ENCODE measurements at places on chromosomes 16 and 17.

GRCh38 chr17:31002047-31002446 lies 31.2 kb downstream of the RNF135 start:
- no peak for DNase-seq

DNA sequence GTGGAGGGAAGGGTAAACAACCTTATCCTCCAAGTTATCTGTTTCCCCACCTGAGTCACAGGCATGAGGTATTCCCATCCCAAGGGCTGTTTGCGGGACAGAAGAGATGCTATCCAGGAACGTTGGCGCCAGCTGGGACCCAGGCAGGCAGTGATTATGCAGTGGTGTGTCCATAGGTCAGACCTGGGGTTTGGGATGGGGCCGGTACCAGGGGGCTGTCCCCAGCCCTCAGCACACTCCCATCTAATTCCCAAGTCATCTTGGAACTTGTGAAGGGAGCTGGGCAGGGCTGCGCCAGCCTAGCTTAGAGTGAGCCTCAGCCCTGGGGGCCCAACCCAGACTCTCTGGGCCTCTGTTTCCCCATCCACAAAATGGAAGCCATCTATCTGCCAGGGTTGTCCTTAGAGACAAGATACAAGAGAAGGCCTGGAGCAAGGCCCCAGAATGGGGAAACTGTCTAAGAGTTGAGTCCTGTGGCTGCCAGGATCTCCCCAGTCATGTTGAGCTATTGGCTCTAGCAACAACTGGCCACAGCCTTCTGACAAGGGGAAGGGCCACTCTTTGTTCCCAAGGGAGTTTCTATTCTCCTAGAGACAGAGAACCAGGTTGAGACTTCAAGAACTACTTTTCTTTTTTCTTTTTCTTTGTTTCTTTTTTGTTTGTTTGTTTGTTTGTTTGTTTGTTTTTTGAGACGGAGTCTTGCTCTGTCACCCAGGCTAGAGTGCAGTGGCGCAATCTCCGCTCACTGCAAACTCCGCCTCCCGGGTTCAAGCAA lies 9.8 kb upstream of the JUP start:
- DNase-seq, result no peak

DNA sequence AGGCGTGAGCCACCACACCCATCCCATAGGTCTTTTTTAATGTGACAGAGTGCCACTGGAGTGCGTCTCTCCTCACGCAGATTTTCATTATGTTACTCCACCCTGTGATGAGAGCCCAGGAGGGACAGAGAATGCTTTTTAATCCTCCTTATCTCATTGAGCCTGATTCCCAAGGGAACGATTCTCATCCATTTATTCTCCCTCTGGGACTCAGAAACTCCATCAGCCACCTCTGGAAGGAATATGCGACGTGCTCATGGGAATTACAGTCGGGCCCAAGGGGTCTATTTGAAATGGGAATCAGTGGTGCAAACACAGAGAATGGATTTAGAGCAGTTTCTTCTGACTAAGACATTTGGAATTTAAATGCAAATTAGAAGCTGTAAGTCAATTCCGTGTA lies 155.9 kb upstream of the HSBP1 start:
- DNase-seq, result no peak

- DNase-seq, result peak; percentile 9
These were observed 83.9 kb upstream of the IRX5 start for GRCh38 chr16:54846766-54847165.

DNA sequence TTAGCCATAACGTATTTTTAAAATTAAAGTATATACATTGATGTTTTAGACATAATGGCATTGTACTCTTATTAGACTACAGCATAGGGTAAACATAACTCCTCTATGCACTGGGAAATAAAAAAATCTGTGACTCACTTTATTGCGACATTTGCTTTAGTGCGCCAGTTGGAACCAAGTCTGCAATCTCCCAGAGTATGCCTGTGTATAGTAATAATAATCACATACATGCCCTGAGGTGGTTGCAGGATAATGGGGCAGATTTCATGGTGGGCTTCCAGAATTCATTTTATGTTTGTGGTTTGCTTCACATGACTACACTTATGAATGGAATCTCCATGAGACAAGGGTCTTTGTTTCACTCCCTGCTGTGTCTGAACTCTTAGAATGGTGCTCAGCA lies 66.9 kb upstream of the N4BP1 start:
- DNase-seq, result peak; percentile 49

DNA sequence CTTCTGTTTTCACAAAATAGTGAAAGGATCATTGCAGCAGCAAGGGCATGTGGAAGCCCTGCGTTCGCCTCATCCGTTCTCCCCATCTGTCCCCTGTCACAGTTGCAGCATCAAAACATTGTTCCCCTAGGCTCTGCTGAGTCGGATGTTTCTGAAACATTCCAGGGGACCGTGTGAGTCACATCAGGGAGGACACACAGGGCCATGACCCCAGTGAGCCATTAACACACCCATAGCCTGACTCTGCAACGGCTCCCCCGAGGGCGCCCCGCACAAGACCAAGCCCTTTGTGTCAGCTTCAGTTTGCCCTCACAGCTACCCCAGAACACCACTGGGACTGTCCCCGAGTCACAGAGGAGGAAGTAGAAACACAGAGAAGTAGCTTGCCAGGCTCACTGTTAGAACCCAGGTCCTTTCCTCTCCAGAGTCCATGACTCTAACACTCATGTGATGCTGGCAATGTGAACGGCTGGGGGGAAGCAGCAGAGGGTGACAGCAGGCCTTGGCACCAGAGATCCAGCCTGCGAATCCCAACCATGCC lies 63.3 kb upstream of the HSBP1 start:
- no peak for DNase-seq

- no peak for DNase-seq
These were observed 10.0 kb downstream of the NUFIP2 start for GRCh38 chr17:29283961-29284360.

DNA sequence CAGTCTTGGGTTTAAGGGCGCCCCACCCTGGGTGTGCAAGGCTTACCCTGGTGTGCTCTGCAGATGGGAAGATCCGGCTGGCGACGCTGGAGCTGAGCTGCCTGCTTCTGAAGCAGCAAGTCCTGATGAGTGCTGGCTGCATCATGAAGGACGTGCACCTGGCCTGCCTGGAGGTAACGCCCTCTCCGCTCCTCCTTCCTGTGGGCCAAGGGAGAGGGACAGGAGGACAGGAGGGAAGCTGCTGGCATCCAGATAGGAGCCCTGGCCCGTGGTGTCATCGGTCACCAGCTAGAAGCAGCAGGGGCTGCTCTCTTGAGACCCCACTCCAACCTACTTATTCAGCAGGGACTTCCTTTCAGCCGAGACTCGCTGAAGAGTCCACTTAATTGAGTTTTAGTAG lies 97.8 kb downstream of the CLEC16A start:
- no peak for DNase-seq

DNA sequence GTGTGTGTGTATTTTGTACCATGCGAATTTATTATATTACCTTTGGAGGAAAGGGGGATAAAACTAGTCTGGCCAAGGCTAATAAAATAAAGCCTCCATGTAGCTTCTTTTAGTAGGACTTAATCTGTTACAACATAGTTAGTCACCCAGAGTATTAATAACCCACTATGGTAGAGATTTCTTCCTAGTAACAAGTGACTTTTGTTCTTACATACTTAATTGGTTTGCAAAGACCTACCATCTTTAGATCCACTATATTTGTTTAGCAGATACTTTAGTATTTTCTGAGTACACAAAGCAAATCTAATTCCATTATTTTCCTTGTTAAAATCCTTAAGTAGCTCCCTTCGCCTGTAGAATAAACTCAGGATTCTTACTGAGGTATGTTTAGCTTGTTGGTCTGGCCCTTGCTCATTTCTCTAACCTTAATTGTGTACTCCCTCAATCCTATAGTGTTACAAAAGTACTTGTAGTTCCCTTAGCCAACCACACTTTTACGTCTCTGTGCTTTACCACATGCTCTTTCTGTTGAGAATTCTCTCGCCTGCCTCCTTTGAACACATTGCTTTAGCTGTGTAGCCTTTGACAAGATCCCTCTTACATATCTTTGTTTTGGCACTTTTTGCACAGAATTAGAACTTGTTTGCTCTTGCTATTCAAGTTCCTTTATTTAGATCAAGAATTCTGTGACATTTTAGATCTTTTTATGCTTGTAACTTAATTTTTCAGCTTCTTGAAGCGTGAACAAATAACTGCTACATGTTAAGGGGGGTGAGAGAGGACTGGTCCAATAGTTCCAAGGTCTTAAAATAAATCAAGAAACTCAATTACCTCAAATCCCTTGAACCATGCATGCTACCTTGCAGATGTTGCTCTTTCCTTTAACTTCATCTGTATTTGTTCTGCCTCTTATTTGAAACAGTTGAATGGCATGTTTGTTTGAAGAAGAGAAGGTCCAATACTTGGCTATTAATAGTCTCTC lies 23.8 kb downstream of the CLTC start:
- DNase-seq, result peak; percentile 43

DNA sequence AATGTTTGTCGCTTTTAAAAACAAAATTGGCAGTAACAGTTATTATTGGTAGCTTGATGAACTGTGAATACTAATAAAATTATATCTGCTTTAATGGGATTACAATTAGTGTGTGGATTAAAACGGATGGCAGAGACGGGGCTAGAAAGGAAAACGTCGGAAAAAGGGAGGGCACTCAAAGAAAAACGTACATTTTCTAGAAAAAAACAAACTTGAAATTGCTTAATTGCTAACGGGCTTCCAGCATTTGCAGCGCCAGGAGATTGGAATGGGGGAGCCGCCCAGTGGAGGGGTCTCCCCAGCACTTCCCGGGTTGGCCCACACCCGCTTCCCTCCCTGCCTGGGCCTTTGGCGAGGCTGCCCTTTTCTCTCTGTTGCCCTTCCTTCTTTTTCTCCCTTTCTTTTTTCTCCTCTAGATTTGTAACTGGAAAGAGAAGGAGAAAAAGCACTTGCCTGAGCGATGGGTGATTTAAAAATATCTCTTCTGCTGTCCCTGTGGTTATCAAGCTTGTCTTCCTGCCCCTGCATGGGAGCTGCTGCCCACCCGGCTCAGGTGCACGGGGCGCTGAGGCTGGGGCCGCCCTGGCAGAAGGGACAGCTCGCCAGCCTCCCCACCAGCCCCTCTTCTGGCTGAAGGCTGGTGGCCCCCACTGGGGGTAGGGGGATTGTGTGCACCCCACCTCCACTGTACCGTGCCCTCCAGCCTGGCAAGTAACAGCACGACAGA lies 5.9 kb downstream of the BAHCC1 start:
- peak; percentile 52 for DNase-seq
